ENCODE measurements at places on chromosomes 5 and 9. TPM values are rescaled to one million over a fixed set of nuclear protein-coding genes. Genes with fewer than 3 reads are reported as not detected.

The GZMA gene
- total RNA-seq = 0.41 TPM

- no peak for DNase-seq
Measured at GRCh38 chr5:77157732-77158532, 52.5 kb upstream of the PDE8B start.

DNA sequence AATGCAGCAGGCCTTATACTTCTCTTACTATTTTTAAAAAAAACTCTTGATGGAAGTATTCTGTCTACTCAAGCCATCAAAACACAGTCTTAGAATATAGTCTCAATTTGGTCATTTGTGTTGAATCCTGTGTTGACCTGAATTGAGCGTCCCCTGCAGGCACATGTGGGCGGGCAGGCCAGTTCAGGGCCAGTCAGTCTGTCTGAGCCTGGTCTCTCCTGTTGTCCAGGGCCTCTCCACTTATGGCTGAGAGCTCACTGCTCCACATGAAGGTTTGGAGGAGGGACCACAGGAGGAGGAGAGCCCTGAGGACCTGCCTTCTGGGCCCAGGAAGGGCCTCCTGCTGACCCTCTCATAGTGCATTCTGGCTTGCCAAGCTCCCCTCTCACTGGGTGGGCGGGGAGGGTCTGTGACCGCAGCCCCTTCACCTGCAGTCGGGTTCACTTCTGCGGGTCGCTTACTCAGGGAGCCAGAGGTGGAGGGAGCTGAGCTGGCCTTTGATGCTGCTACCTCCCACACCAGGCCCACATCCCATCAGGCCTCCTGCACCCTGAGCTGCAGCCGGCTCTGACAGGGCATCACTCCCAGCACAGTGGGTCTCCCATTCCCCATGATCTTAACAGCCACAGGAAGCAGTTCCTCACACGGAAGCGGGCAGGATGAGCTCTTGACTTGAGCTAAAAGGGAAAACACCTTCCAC, 178.2 kb upstream of the S1PR3 start:
- no peak for DNase-seq

DNA sequence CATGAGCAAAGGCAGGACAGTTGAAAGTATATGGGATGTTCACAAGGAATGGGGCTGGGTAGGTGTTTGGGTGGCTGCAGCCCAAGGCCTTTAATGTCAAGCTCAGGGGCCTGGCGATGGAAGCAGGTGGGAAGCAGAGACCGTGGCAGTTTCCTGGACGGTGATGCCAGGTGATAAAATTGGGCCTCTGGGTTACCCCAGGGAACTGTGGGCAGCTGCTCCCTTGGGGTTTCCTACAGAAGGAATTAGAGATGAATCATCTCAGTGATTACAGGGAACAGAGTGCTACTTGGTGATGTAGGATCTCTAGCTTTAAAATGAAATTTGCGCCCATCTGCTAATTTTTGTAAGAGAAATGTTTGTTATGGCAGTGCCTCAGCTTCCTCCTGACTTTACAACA, 39.2 kb downstream of the TSTD2 start:
- DNase-seq = no peak

- DNase-seq = no peak
Measured at GRCh38 chr5:165057145-165057544, 1551.7 kb downstream of the MAT2B start.

DNA sequence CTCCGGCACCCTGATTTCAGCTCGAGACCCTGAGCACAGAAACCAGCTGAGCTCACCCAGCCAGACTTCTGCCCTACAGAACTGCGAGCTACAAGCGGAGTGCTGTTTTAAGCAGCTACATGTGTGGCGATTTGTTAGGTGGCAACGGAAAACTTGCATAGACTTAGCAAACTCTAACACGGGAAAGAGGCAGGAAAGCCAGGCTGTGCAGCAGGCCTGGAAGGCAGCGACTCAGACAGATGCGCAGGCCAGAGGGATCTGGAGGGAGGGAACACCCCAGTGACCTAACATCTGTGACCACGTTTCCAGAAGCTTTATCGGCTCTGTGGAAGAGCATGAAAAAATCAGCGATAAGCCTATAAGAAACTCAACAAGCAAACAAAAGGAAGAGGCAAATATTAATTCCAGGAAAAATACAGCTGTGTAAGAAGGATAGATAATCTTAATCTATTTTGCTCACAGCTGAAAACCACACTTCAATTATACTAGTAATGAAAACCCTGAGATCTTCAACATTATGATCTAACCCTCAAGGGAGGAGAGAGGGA, 11.0 kb downstream of the UBAC1 start:
- no peak for DNase-seq

GRCh38 chr9:127848756-127849504, 5.5 kb downstream of the ENG start:
- DNase-seq = no peak

- no peak for DNase-seq
Measured at GRCh38 chr5:175855041-175855720, 16.2 kb upstream of the CPLX2 start.

- peak; percentile 23 for DNase-seq
Measured at GRCh38 chr5:61332358-61332749, 296 bp downstream of the ZSWIM6 start.

GRCh38 chr5:142512043-142513042, 173.5 kb downstream of the FGF1 start:
- DNase-seq = no peak

DNA sequence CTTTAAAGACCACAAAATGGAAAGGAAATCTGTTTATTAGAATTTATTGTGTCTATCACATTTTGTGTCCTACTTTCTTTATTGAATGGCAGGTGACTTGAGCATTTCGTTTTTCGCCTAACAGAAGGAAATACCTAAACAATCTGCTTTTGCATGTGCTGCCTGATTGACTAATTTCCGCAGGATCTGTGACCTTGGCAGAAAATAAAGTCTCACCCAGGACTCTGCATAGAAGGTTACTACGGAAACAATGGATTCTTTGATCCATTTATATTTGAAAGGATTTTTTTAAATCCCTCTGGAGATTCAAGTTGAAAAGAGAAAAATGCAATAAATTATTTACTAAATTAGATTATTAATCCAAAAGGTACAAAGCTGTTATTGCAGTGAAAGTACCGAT, 61.0 kb upstream of the CAST start:
- DNase-seq = no peak

GRCh38 chr5:154842689-154843530, 7.5 kb downstream of the FAXDC2 start:
- no peak for DNase-seq

The CCDC187 gene
- 0.41 TPM for total RNA-seq

DNA sequence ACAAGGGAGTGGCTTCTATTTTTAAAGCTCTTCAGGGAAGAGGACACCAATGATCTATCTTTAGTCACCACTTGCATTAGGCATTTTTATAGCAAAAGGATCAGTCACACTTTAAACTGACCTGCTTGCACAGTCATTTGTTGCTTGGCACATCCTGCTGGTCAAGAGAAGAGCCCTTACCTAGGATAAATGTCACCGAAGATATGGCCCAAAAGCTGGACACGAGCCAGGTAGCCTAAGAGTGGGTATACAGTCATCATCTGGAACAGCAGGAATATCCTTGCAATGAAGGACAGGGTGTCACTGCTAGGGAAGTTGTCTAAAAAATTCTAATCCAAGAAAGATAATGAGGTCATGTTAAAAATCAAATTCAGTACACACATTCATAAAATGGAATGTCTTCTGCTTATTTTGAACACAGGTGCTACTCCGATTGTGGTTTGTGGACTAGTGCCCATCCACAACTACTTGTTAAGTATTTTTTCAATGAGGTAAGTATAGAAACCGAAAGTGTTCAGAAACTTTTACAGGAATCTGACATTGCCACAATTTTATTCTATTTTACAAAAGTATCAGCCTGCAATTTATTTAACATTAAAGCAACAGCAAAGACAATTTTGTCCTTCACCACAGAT, 78.4 kb downstream of the SLC38A9 start:
- no peak for DNase-seq

GRCh38 chr5:126443374-126443851, 20.2 kb downstream of the GRAMD2B start:
- DNase-seq = no peak

DNA sequence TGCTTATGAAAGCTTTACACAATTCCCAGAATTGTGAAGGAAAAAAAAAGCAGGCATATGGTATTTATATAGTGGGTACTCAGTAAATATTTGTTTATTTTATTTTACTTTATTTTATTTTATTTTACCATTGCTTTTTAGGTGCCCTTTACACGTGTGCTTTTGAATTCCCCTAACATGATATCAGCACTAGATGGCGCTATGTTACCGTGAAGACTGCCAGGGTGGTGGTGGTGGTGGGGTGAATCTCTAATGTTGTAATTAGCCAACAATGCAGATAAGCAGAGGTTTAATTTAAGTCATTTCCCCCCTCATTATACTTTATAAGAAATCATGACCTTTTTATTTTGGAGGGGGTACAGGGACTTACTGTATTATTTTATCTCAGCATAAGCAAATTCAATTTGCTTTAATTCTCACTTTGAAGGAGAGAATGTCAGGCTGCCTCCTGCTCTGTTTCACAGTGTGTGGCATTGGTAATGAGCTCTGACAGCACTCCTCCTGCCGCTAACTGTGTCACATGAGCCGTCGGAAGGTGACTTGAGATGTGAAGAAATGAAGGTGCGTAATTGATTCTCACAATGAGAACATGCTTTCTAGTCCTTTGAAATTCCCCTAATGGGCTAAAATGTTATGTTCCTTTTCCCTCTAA, 165.6 kb downstream of the YTHDC2 start:
- DNase-seq = no peak

GRCh38 chr5:129858131-129858675, 46.1 kb upstream of the CHSY3 start:
- DNase-seq = no peak

DNA sequence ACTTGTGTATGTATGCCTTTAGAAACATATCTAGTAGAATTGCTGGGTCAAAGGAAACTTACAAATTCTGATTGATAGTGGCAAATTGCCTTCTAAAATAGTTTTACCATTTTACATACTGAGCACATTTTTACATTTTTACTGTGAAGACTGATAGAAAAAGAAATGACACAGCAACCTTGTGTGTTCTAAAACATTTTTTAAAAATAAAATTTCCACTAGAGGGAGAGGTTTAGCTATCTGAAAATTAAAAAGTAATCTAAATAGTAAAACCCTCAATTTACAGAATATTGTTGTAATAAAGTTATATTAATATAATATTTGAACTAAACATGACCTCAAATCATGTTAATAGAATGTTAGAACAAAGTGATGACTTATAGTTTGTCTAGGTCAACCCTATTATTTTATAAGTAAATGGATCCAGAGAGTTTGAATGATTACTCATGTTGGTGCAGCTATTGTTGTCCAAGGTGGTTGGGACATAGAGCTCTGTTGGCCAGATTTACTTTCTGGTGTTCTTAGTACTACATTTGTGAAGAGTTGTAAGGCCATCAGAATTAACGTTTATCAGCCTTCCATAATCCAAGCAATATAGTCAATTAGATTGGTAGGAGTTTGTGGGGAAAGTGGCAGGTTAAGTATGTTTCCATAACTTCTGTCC, 17.2 kb downstream of the CENPP start:
- DNase-seq = no peak

- no peak for DNase-seq
Measured at GRCh38 chr5:143730112-143730801, 81.7 kb upstream of the HMHB1 start.

The PCDHB9 gene
- 4.9 TPM for total RNA-seq

The PCDHA4 gene
- total RNA-seq = 12.2 TPM

DNA sequence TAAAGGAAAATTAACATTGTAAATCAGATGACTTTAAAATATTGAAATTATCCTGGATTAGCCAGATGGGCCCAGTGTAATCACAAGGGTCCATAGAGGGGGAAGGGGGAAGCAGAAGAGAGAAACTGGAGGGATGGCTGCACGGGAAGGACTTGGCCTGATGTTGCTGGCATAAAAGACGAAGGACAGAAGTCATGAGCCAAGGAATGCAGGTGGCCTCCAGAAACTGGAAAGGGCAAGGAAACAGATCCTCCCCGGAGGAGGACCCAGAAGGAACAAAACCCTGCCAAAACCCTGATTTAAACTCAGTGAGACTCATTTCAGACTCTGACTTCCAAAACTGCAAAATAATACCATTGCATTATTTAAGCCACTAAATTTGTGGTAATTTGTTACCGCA, 100.2 kb downstream of the ADAMTS2 start:
- DNase-seq = no peak

The OTP gene
- total RNA-seq = not detected

The HARS2 gene
- 25.7 TPM for total RNA-seq

DNA sequence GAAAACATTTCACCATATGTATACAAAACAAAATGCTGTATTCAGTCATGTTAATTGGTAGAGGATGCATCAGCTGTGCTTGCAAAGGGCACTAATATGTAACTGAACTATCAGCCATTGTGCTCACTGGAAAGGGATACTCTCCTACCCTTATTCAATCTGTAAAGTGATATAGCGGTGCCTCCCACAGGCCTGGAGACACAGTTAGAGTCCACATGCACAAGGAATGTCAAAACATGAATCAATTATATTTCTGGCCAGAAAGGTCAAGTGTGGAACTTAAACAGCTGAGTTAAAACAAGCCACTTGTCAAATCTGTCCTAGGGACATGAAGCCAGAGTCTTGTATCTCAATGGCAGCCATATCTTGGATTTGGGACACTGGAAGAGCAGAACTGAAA, 71.2 kb upstream of the IZUMO3 start:
- DNase-seq = no peak

DNA sequence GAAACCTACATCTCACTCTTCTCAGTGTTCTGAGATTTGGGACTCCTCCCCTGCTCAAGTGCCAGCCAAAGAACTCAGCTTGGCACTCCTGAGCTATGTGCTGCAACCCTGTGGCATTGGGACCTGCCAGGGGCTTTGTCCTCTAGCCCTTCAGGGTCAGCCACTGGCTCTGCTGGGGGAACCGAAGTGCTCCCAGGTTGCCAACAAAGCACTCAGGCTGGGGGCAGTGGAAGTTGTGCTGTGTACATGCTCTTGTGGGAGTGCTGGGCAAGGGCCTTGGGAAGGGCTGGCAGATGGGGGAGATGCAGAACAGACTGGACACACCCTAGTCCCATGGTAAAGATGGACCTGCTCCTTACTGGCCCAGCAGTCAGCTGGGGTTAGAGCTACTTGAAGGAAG, 498.6 kb downstream of the CAAP1 start:
- no peak for DNase-seq

- peak; percentile 57 for DNase-seq
Measured at GRCh38 chr9:92138157-92138959, 23.1 kb upstream of the SPTLC1 start.

DNA sequence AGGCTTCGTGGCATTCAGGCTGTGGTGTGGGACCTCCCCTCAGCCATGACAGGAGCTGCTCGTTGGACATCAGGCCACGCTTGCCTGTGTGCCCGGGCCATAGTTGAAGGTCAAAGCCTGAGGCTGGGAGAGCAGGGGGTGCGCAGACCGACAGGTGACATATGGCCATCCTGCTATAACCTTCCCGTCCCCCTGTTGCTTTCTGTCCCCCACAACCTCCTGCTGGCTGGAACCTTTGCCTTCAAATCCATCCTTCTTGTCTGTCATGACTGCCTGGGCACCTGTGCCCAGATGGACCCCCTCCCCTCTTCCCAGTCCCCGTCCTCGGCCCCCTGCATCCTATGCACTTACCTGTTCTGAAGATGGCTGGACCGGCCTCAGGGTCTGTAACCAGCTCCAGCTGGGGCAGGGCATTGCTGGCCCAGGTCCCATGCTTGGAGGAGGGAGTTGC, 83.2 kb downstream of the WNK2 start:
- DNase-seq = no peak

The LCNL1 gene
- total RNA-seq = 0.82 TPM

All from frontal cortex (tissue), 4 donors.